Fibroblast of the aortic adventitia (primary cell): ENCODE measurements at places on chromosomes 6 and 20.

- DNase-seq, result peak; percentile 65
Measured at GRCh38 chr20:37314617-37315016, 25.2 kb downstream of the MANBAL start.

GRCh38 chr6:137724018-137724403, 143.0 kb upstream of the TNFAIP3 start:
- DNase-seq, result no peak

DNA sequence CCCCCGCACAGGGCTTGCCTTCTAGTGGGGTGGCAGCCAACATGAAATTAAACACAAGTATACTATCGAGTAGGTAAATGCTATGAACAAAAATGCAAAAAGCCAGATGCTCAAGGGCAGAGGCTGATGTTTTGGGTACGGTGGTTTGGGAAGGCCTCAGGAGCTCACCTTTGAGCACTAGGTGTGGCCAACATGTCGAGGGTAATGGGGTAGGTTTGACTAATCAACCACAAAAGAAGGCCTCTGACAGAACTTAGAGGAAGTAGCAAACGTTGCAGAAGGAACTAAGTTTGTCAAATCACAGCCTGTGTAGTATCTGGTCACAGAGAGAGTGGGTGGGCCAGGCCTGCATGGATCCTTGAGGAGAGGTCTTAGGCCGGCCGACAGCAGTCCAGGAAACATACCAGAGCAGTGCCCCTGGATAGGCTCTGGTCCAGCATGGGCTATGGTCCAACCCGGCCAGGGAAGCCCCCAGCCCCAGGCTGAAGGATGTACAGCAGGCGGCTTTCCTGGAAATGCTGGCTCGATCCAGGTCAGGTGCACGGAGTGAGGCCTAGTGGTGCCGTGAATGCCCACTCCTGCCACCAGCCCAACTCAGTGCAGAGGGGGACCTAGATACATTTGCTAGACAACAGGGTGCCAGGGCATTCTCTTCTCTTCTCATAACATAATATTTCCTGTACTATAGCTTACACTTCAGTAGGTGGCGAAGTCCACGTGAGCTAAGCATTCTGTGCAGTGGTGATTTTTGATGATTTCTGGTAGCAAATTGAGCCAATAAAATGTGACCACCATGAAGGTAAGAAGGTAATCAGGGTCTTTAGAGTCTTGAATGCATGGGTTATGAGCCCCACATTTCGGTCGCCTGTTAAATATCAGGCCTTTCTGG, 56.3 kb upstream of the CD93 start:
- no peak for DNase-seq

DNA sequence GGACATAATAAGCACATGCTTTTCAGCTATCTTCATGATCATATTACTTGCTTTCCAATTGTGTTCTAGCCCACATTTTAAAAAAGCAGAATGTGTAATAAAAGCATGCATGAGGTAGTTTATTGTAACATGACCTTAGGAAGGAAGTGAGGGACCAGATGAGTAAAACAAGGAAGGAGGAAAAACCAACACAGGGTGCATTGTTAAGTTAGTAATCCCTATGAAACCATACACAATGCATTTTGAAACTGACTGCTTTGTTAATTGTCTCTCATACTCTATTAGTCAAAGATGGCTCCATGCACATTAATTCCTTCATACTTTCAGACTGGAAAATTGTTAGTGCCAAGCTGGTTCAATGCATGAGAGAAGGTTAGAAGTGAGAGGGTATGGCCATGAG, 37.7 kb upstream of the CENPW start:
- DNase-seq, result no peak

GRCh38 chr6:391559-392440, at the start of gene IRF4:
Gene IRF4, plus strand, starts transcription at chr6:391752. Its CDS starts 1,401 bp downstream, at chr6:393153.
- no peak for DNase-seq

GRCh38 chr20:1628621-1629020, 8.8 kb upstream of the SIRPB1 start:
- DNase-seq, result no peak

DNA sequence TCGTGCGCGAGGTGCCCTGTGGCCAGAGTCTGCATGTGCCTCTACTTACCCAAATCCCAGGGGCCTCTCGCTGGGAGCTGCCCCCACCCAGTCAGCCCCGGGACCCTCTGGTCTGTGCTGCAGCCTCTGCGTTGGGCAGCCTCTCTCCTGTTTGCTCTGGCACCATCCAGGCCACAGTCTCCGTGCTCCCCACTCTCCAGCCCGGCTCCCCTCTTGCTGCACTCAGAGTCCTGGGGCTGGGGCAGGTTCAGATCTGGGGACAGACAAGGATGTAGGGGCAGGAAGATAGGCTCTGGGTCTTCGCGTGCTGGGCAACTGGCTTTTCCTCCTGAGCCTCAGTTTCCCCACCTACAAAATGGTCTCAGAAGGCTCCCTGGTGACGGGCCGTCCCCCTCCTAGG, 70.8 kb upstream of the GATA5 start:
- no peak for DNase-seq

GRCh38 chr6:24935366-24936152, at the start of gene RIPOR2:
Gene RIPOR2, minus strand, starts transcription at chr6:24935960. Its CDS starts 62 bp downstream, at chr6:24935898.
- no peak for DNase-seq

DNA sequence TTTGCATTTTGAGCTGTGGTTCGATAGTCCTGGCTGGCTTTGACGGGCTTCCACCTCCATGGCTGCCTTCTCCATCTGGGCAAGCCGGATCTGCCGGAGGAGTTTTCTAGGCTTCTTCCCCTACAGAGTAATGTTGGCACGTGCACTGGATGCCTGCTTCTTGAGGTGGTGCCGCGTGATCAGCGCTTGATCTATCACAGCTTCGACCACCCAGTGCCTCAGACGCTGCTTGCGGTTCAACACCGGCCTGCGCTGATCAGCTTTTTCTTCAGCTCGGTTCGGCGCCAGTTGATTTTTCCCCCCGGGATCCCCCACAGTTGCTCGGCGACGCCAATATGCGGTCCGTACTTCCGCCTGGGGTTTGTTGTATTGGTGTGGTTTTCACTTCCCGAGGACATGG, 23.5 kb downstream of the FBXO5 start:
- no peak for DNase-seq

DNA sequence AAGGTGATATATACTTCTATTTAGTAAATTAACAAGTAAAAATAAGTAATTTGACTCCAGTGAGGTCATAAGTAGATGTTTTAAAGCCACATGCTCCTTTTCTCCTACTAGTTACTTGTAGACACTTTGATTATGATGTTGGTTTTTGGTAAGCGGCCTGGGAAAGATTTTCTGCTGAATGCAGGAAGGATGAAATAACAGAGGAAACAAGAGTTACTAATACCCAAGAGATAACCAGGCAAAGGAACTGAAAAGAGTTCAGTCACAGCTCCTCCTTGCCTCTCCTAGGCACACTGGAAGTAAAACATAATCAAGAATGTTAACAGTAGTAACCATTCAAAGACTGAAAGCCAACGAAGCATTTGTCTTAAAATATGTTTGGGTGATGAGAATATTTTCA, 203.3 kb downstream of the RNGTT start:
- DNase-seq, result no peak

- no peak for DNase-seq
Measured at GRCh38 chr20:57686931-57687652, 22.7 kb downstream of the PMEPA1 start.

DNA sequence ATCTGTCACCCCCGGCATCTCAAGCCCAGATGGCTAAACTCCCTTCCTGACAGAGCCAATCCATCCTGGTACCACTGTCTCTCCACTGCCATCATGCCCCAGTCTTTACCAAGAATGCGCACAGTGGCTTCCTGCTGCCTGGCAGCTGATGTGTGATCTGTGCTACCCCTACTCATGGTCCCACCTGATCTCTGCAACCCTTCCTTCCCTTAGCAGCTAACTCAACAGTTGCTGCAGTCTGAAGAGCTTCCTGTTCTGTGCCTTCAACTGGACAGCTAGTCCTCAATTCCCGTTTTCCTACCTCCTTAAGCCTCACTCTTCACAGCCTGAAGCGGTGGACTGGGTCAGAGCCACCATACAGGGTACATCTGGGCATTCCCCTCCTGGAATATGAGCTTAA, 7.6 kb upstream of the FAM83C start:
- DNase-seq, result no peak

DNA sequence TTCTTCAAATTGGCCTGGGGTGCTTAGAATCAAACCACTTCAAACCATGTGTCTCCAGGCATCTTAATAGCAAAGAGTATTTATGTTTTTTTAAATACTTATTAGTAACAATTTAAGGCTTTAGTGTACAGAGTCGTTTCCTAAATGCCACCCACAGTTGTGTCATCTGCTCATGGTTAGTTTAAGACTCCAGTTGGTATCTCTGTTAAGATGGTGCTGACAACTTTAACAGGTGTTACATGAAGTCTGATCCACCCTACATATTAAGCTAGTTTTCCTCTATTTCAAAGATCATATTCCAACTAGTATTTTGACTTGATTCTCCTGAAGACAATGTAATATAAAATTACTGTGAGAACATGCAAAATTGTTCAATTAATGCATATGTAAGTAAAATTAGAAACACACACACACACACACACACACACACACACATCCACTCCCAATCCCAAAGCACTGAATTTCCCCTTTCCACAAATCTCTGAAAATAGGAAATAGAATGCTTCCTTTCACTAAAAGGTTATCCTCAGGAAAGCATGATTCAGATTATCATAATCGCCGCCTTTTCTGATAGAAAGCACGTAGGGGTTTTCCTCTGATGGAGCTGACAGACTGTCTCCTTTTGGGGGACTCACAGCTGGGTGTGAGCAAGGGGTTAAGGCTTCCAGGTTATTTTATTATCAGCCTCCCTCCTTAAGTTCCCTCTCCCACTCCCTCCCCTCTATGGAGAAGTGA, 10.5 kb downstream of the CNKSR3 start:
- no peak for DNase-seq

DNA sequence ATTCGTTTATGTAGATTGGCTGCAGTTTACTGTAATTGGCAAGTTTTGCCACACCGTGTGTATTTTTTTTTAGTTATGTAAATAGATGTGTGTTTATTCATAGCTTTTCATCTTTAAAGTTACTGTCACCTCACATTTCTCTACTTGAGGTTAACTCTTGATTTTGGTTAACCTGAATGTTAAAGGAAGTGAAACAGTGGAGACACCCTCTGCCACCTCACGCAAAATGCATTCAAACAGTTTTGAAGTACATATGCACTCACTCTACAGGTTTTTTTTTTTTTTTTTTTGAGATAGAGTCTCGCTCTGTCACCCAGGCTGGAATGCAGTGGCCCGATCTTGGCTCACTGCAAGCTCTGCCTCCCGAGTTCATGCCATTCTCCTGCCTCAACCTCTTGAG, 17.7 kb downstream of the OR2A4 start:
- no peak for DNase-seq

DNA sequence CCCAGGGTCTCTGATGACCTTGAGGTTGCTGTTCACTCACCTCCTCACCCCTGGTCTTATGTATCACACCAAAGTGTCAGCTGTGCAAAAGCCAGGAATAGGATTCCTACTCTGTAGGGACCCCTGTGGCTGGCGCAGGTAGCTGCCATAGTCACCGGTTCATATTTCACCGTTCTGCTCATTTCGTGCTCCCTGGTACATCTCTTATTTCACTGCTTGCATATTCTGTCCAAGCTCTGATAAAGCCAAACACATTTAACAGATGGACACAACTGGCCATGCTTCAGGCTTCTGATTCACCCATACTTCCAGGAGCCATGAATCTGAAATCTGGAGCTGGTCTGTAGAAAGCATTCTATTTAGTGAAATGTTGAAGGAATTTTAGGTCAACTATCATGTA, 20.5 kb downstream of the SLC22A3 start:
- no peak for DNase-seq
